AG10803 (cell line): ENCODE measurements at places on chromosomes 12 and 14.

DNA sequence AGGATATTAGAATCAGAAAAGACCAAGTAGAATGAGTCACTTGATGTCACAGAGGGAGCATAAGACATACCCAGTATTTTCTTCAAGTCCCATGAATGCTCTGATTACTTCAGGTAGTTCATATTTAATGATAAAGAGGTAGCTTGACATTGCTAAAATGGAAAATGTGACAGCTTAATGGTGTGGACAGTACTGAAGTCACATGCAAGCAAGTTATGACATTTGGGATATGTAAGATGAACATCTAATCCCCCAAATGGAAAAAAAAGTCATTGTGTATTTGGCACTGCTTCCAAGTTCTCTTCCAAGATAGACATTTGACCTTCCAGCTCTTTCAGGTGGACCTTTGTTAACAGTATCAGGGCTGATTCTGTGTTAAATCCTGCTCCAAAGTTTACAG, 45.9 kb downstream of the SLC38A4 start:
- DNase-seq: no peak

DNA sequence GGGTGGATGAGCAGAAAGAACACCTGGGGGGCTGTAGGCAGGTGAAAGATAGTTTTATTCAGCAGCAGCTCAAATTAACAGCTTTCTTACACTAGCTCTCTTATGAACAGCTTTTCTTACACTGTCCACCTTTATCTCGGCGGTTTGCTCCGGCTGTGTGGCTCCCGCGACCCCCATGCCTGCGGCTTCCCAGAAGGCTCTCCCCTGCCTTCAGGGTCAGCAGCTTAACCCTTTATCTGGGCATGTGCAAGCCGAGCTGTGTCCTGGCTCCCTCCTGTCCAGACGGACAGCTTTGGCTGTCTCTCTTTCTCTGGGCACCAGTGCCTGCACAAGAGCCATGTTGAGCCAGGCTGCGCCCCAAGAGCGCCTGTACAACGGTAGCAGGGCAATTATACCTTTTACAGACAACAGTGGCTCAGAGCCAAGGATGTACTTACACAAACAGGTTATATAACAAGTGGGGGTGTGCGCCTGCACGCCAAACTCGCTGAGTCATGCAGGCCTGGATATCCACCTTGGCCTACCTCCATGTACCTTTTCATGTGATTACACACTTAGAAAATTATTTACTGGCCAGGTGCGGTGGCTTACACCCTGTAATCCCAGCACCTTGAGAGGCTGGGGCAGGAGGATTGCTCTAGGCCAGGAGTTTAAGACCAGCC, 28.5 kb upstream of the KLHL42 start:
- DNase-seq: no peak

DNA sequence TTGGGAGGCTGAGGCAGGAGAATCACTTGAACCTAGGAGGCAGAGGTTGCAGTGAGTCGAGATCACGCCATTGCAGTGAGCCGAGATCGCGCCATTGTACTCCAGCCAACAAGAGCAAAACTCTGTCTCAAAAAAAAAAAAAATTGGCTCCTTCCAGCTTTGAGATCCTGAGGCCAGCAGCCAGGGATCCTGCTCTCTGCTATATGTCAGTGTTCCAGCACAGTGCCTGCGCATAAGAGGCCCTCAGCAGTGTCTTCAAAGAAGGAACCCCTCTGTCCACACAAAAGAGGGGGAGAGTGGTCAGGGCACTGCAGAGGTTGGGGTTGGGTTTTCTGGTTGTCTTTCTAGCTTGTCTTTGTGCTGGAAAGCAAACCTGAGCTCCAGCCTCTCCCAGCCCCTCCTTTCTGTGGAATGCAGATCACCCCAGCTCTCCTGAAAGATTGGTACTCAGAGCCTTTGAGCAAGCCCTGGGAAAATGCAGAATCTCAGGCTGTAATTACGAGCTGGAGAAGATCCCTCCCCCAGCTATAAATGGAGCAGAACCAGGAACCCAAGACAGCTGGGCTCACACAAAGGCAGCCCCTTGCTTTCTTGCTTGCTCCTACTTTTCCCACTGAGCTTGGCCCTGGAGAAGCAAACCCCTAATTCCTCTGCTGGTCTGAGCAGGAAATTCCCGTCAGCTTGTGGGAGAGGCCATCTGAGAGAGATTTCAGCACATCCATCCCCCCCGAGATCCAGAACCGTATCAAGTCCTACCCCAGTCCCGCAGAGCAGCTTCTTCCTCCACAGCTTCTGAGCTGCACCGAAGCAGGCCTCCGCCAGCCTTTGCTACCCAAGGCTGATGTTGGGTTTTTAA, 205.7 kb downstream of the ZFP36L1 start:
- DNase-seq: peak; percentile 72

DNA sequence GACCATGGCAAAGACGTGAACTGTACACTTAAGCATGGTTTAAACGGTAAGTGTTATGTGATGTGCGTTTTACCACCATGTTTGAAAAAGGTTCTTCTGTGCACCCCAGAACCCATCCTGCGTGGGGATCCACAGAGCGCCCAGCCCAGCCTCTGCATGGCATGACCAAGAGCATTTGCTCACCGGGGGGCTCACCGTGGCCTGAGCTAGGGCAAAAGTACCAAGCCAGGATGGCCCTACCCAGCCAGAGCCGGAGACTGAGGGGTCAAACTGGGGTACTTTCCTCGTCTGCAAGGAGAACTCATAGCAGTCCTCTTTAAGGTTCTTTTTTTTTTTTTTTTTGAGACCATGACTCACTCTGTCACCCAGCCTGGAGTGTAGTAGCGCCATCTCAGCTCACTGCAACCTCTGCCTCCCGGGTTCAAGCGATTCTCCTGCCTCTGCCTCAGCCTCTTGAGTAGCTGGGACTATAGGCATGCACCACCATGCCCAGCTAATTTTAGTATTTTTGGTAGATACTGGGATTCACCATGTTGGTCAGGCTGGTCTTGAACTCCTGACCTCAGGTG, 16.4 kb upstream of the ANKRD9 start:
- no peak for DNase-seq

DNA sequence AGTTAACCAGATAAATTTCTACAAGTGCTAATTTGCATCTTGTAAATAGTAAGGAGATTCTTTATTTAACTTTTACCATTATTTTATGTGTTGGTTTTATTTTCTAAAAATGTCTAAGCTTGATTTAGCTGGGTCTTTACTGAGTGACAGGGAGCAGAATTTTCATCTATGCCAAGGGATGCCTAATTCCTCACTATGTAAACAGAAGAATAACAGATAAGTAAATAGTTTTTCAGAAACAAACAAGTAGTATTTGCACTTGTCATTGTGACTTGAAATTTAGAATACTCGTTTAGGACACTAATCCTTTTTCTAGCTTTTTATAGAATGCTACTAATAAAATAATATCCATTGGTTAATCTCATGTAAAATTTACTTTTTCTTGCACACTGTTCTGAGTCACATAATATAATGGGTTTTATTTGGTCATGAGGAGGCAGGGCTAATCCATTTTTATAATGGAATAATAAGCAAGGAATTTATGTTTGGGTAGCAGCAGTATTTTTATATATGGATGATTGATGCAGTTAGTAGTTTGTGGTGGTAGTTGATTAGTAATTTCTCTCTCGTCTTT, 746.5 kb downstream of the SLC6A15 start:
- no peak for DNase-seq

GRCh38 chr12:76446090-76446489, 97.9 kb upstream of the BBS10 start:
- DNase-seq: no peak

DNA sequence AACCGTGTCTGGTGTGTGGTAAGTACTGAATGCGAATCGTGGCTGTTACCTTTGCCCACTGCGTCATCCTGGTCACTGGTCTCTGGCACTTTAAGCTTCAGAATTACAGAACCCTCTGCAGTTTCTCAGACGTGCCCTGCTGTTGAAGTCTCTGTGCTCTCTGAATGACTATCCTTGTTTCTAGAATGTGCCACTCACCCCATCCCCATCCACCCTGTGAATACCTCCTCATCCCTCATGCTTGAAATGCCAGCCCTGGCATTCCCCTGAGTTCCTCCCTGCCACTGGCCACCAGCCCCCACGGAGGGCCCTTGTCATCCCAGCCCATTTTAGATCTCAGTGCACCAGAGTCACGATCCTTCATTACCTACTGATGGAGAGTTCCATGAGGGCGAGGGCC, 21.3 kb downstream of the TPCN1 start:
- DNase-seq: no peak

DNA sequence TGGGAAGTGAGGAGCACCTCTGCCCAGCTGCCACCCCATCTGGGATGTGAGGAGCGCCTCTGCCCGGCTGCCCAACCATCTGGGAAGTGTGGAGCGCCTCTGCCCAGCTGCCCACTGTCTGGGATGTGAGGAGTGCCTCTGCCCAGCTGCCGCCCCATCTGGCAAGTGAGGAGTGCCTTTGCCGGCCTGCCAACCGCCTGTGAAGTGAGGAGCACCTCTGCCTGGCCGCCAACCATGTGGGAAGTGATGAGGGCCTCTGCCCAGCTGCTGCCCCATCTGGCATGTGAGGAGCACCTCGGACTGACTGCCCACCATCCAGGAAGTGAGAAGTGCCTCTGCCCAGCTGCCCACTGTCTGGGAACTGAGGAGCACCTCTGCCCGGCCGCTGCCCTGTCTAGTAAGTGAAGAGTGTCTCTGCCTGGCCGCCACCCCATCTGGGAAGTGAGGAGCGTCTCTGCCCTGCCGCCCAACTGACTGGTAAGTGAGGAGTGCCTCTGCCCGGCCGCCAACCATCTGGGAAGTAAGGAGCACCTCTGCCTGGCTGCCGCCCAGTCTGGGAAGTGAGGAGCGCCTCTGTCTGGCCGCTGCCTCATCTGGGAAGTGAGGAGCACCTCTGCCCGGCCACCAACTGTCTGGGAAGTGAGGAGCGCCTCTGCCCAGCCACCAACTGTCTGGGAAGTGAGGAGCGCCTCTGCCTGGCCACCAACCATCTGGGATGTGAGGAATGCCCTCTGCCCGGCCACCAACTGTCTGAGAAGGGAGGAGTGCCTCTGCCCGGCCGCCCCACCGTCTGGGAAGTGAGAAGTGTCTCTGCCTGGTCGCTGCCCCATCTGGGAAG, 22.6 kb downstream of the FAR2 start:
- no peak for DNase-seq

GRCh38 chr12:92133795-92134637, 11.6 kb downstream of the BTG1 start:
- no peak for DNase-seq

DNA sequence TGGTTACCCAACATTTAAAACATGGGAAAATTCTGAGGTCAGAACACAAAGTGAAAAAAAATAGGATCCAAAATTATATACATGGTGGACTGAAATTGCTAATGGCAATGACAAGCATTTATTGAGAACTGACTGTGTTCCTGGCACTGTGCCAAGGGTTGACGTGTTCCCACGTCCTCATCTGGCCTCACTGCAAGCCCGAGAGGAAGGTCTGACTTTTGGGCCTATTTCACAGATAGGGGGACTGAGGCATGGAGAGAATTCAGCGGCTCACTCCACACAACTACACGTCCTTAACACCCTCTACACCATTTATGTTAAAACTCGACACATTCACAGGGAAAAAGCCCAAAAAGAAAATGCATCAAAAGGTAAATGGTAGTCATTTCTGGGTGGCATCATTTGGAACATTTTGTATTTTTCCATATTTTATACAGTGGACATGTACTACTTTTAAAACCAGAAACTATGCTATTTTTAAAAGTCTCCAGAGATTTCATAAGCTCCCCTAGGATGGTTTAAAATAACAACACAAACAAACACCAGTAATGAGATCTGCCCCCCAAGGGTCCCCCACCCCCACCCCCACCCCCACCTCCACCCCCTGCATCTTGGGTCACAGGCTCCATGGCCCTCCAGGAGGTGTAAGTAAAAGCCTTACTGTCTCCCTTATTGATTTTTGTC, 27.7 kb downstream of the CLMN start:
- peak; percentile 30 for DNase-seq

GRCh38 chr14:60381909-60382308, 104.0 kb downstream of the C14orf39 start:
- DNase-seq: no peak

DNA sequence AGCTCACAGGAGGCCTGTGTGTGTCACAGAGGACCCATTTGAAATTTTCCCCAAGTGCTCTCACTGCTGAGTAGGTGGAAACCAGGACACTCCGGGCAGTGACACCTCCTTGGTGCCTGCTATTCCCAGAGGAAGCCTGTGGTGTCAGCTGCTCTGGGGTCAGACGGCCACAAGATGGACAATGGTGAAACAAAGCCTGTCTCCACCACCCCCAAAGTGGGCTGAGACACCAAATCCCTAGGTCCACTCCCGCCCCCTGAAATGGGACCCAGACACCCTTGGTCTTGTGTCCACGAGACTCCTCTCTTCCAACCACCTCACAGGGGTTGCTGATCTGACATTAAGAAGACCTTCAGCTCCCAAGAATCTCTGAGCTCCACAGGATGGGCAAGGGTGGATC, 7.0 kb downstream of the KCNH3 start:
- no peak for DNase-seq

DNA sequence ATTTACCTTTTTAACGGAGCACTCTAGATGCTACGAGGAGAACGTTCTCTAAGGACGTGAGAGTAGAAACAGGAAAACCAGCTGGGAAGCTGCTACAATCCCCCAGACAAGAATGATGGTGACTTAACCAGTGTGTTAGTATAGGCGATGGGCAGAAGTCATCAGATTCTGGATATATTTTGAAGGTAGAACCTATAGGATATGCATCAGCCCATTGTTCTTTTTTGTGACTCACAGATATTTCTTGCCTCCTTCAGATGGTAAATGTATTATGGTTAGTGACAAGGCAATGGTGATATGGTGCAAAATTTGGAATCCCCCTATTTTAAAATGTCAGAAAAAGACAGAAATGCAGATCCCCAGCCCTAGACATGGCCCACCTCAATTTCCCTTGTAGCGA, 258.2 kb downstream of the PHLDA1 start:
- no peak for DNase-seq

DNA sequence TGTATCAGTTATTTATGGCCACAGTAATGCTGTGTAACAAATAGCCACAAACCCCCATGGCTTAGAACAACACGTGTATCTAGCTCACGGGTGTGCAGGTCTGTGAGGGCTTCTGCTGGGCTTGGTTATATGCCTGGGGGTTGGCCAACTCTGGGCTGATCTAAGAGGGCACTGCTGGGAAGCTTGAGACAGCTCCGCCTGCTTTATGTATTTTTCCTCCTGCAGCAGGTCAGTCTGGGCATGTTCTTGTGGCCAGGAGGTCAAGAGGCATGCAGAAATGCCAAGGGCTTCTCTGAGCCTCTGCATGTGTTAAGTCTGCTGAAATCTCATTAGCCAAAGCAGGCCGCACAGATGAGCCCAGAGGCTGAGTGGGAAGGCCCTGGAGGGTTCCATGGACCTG, 105.8 kb downstream of the ZNF664 start:
- DNase-seq: no peak

DNA sequence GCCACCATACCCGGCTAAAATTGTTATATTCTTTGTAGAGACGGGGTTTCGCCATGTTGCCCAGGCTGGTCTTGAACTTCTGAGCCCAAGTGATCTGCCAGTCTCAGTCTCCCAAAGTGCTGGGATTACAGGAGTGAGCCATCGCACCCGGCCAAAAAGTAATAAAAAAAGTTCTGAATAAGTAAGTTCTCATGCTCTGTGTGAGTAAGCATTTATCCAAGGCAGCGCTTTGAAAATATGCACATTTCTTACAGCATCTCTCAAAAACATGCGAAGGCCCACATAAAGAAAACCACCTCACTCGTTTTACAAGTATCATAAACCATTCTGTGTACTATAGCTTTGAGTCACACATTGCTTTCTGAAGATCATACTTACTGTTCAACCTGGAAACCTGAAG, 8.6 kb downstream of the GIT2 start:
- DNase-seq: no peak
